Activated CD8-positive, alpha-beta T cell treated with anti-CD3 and anti-CD28 coated beads for 36 hours (primary cell): ENCODE measurements at places on chromosomes 4 and X.
A peak's percentile ranks its signal among the peaks of the same experiment; 100 is the strongest.

GRCh38 chr4:89420507-89420906 is 112.9 kb upstream of the GPRIN3 start:
- H3K27me3 ChIP-seq: no peaks in the 10 kb centered on the region
- DNase-seq: no peak
- H3K27ac ChIP-seq: no peak overlapping the region
- peaks cover 3% of the 10 kb centered on the region for H3K4me1 ChIP-seq

- H3K36me3 ChIP-seq: peaks cover 3% of the 10 kb centered on the region
- H3K4me1 ChIP-seq: peaks cover 12% of the 10 kb centered on the region
- H3K27me3 ChIP-seq: no peaks in the 10 kb centered on the region
- H3K27ac ChIP-seq: peak within 1 kb of the TSS; percentile 100
- peak; percentile 96 for DNase-seq
- H3K4me3 ChIP-seq: peak within 1 kb of the TSS; percentile 99
Observed at GRCh38 chr4:128809477-128810330, at the start of gene JADE1. Gene JADE1, plus strand, starts transcription at chr4:128809700. Its CDS starts 22,059 bp downstream, at chr4:128831759.

- no peak for DNase-seq
- H3K27ac ChIP-seq: no peak overlapping the region
- H3K36me3 ChIP-seq: peaks cover 2% of the 10 kb centered on the region
- H3K4me3 ChIP-seq: no peak overlapping the region
- H3K4me1 ChIP-seq: peaks cover 16% of the 10 kb centered on the region
Observed at GRCh38 chr4:128512767-128513322, 225.2 kb upstream of the PGRMC2 start.

DNA sequence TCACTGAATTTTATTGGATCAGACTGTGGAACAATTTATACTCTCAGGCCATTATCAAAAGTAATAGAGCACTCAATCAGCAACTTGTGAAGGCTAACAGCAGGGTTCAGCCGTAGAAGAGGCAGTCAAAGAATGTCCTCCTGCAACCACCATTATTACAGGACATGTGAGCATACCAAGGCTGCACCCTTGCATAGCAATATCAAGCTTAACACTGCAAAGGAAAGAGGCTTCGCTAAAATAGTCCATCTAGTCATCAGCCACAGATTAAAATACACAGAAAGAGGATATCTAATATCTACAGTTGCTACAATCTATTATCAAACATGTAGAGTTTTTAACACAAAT is 42.9 kb upstream of the TMPRSS11B start:
- DNase-seq: no peak
- H3K4me3 ChIP-seq: no peak overlapping the region
- peaks cover 2% of the 10 kb centered on the region for H3K27me3 ChIP-seq
- no peaks in the 10 kb centered on the region for H3K4me1 ChIP-seq
- no peaks in the 10 kb centered on the region for H3K36me3 ChIP-seq

- H3K4me1 ChIP-seq: no peaks in the 10 kb centered on the region
- no peaks in the 10 kb centered on the region for H3K27me3 ChIP-seq
- H3K36me3 ChIP-seq: no peaks in the 10 kb centered on the region
- no peak overlapping the region for H3K4me3 ChIP-seq
Observed at GRCh38 chrX:111114806-111115205, 18.8 kb downstream of the PAK3 start.

- no peak overlapping the region for H3K4me3 ChIP-seq
- H3K27ac ChIP-seq: no peak overlapping the region
- no peaks in the 10 kb centered on the region for H3K4me1 ChIP-seq
- H3K27me3 ChIP-seq: no peaks in the 10 kb centered on the region
Observed at GRCh38 chrX:69109706-69110105, 55.5 kb downstream of the PJA1 start.

DNA sequence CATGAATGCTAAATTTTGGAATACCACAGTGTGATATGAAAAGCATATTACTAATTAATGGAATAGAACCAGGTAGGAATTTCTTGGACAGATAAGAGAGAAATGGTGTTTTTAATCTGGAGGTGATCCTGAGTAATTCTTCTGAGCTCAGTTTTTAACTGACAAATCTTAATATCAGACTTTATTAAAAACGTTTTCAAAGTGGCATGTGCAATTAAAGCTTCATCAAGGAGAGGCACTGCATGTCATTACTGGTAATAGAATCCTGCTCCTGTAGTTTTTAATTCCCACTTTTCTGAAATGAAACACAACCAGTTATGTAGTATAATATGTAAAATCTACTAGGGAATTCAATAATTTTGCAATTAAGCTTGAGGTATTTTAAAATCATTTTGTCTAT is 7.0 kb upstream of the PTTG2 start:
- peaks cover 15% of the 10 kb centered on the region for H3K36me3 ChIP-seq
- no peak overlapping the region for H3K4me3 ChIP-seq
- H3K27ac ChIP-seq: no peak overlapping the region
- DNase-seq: no peak

DNA sequence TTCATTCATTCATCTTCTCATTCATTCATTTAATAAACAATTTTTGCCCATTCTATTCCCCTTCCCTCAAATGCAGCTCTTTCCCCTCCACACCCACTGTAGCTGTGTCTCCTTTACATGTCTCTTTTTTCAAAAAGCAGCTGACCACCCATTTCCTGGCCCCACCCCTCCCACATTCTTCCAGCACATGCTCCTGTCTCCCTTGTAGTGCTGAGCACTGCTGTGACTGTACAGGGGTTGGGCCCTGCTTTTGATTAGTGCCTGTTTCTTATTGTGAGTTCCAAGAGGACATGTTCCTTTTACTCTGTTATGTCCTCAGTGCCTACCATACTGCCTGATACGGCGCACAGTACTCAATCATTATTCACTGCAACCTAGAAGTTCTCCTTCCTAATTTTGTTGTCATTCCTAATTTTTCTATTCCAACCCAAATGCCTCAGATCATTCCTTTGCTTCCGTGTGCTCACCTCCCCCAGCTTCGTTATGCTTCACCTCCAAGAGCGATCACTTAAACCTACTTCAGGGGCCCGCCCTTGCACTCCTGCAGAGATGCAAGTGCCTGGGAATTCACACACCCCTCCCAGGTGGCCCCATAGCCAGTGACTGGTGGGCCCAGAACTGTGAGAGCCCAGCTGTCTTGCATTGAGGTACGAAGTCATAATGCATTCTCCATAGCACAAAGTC is 152.2 kb downstream of the STK32B start:
- no peak overlapping the region for H3K27ac ChIP-seq
- H3K27me3 ChIP-seq: no peaks in the 10 kb centered on the region
- no peak for DNase-seq
- H3K36me3 ChIP-seq: no peaks in the 10 kb centered on the region
- no peaks in the 10 kb centered on the region for H3K4me1 ChIP-seq

GRCh38 chr4:152945639-152946038 is 9.5 kb downstream of the FHDC1 start:
- H3K36me3 ChIP-seq: no peaks in the 10 kb centered on the region
- no peak overlapping the region for H3K4me3 ChIP-seq
- H3K27me3 ChIP-seq: peaks cover 6% of the 10 kb centered on the region
- no peak overlapping the region for H3K27ac ChIP-seq

- H3K27ac ChIP-seq: no peak overlapping the region
- DNase-seq: no peak
- H3K4me3 ChIP-seq: no peak overlapping the region
- no peaks in the 10 kb centered on the region for H3K4me1 ChIP-seq
- no peaks in the 10 kb centered on the region for H3K36me3 ChIP-seq
Observed at GRCh38 chrX:27350476-27350875, 112.7 kb downstream of the PPP4R3C start.

DNA sequence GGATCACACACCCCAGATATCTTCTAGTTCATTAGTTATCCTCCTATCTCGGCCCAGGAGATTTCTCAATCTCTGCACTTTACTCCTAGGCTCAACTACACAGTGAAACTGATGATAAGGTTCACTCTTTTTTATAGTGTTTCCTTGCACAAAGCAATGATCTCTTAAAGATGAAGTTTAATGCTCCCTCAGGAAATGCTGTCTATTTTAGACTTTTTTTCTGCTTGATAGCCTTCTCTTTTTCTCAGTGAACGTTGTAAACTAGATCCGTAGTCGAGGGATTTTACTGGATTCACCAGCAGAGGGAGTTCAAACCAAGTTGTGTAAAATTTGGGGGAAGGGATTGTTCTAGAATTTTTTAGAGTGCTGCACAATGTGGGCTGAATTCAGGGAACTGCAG is 269.6 kb downstream of the GBA3 start:
- no peaks in the 10 kb centered on the region for H3K27me3 ChIP-seq
- no peak overlapping the region for H3K27ac ChIP-seq
- H3K4me3 ChIP-seq: no peak overlapping the region
- H3K4me1 ChIP-seq: no peaks in the 10 kb centered on the region
- H3K36me3 ChIP-seq: no peaks in the 10 kb centered on the region
- no peak for DNase-seq

DNA sequence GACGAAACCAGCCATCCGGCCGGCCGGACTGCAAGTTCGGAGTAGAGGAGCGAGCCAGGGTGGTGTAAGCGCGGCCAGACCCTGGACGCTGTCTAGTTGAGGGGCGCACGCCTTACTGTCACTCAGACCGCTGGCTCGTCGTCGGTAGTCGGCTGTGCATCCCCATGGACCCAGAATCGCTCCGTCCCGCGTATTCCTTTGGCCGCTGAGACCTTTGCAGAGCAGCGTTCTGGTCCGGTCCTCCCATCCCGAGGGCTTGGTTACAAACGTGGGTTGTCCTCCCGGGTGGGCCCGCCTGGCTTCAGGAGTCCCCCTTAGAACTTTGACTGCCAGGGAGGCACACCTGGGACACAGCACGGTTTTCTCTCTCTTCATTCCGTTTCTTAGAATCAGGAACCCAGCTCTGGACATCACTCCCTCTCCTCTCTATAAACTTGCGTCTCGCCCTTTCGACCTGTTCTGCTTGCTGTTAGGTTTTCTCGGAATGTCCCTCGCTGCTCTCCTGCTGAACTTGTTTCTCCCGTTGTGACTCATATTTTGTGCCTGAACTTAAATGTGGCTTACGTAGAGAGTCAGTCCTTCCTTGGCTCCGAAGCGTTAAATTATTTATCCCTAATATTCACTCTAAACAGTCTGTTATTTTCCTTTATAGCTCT is 672 bp downstream of the PGM2 start:
- DNase-seq: peak; percentile 31
- H3K36me3 ChIP-seq: peaks cover 27% of the 10 kb centered on the region
- peak overlapping the region; percentile 90 for H3K27ac ChIP-seq
- no peaks in the 10 kb centered on the region for H3K27me3 ChIP-seq
- H3K4me1 ChIP-seq: peaks cover 32% of the 10 kb centered on the region
- H3K4me3 ChIP-seq: peak overlapping the region; percentile 97

- no peak overlapping the region for H3K4me3 ChIP-seq
- no peak for DNase-seq
- H3K27ac ChIP-seq: no peak overlapping the region
- peaks cover under 1% of the 10 kb centered on the region for H3K36me3 ChIP-seq
- no peaks in the 10 kb centered on the region for H3K27me3 ChIP-seq
- no peaks in the 10 kb centered on the region for H3K4me1 ChIP-seq
Observed at GRCh38 chr4:949656-950055, 17.4 kb downstream of the TMEM175 start.

DNA sequence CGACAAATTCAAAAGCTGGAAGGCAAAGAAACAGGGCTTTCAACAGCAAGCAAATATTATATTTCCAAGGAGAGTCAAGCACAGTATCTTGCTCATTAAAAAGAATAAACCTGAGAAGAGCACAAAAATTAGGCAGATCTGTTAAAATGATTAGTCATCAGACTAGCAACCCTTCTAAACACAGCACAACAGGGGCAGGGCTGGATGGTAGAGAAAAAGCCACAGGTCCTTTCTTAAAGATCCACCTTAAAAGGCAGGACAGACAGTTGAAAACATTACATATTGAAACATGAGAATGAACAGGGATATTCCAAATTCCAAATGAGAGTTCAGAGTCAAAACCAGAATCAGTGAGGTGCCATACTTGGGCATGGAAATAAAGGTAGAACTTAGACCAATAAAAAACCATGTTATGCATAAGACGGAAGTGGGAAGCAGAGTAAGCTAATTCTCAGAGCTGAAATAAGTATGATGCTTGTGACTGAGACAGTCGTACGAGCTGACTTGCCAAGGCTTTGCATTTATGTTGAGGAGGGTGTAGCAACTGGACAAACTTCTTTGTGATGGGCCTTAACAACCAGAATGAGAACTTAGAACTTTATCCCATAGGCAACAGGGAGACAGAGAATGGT is 126.9 kb upstream of the FAM9B start:
- no peak overlapping the region for H3K27ac ChIP-seq
- peaks cover 6% of the 10 kb centered on the region for H3K36me3 ChIP-seq
- H3K4me3 ChIP-seq: no peak overlapping the region
- peaks cover 34% of the 10 kb centered on the region for H3K4me1 ChIP-seq
- DNase-seq: no peak

DNA sequence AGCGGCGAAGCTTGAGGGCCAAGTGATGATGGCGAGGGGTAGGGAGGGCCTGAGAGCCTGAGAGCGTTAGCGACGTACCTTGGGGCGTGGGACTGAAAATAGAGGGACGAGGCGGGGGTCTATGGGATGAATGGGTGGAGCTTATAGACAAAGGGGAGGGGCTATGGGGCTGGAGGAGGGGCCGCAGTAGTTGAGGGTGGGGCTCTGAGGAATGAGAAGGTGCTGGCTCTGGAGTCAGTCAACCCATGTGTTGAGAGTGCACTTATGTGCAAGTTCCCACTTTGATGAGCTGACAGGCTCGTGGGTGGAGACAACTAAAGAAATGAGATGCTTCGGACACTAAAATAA is 488 bp downstream of the TBC1D25 start:
- peak overlapping the region; percentile 89 for H3K4me3 ChIP-seq
- peak overlapping the region; percentile 98 for H3K27ac ChIP-seq
- no peaks in the 10 kb centered on the region for H3K27me3 ChIP-seq
- peak; percentile 63 for DNase-seq
- H3K4me1 ChIP-seq: peaks cover 16% of the 10 kb centered on the region

GRCh38 chr4:154709550-154709949 is 34.2 kb upstream of the LRAT start:
- DNase-seq: no peak
- peaks cover 4% of the 10 kb centered on the region for H3K27me3 ChIP-seq
- no peaks in the 10 kb centered on the region for H3K4me1 ChIP-seq
- H3K4me3 ChIP-seq: no peak overlapping the region

DNA sequence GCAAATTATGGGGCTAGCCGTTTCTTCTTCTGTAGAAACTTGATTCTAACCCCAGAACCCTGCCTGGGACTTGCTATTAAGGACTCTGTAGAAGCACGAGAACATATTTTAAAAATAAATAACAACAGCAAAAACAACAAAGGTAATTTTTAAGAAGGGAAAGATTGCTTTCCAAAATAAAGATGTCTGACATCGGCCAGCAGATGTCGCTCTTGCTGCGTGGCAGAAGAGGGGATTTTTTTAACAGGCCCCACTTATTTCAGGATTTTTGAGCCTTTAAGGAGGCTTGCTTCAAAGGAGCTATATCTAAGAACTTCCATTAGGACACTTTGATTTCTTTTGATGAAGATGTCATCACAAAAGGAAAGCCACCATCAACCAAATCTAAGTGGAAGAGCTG is 62.8 kb upstream of the EGFL6 start:
- peaks cover 1% of the 10 kb centered on the region for H3K27me3 ChIP-seq
- peak; percentile 55 for DNase-seq
- no peak overlapping the region for H3K4me3 ChIP-seq
- H3K36me3 ChIP-seq: no peaks in the 10 kb centered on the region
- H3K27ac ChIP-seq: no peak overlapping the region
